GM18507 (cell line): ENCODE measurements at places on chromosomes 16 and 17.

DNA sequence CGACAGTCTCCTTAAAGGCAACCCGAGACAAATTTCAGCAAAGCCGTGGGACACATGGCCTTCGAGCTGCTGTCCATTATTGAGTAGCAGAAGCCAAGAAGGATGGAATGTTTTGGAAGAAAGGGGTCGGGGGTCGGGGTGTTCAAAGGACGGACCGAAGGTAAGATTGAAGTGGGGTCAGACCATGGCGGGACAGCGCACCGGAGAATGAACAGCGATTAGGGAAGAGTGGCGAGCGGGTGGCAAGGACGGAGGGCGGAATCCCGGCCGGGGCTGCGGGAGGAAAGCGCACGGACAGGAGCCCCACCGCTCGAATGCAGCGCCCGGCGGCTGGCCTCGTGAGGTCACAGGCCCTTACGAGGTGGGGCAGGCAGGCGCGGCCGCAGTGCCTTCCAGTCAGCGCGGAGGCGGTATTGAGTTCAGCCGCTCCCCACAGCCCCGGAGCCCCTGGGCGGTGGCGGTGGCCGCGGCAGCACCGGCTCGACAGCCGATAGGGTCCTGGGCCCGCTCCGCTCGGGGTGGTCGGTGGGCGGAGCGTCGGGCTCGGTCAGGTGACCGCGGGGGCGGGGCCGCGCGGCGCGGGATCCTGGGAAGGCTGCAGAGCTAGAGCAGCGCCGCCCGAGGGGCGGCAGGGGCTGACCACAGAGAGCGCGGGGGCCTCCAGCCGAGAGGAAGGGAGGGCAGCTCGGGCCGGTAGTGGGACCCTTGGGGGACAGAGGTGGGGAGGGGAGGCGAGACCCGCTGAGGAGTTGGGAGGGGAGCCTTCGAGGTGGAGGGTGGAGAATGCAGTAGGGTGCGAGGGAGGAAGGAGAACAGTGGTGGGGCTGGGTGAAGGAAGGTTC, at the start of gene EFCAB13:
Gene EFCAB13 (plus strand): TSS at position 574 of the 842 bp plus-strand sequence. CDS start 4,399 bp downstream, outside the sequence.
- peak; percentile 65 for DNase-seq

DNA sequence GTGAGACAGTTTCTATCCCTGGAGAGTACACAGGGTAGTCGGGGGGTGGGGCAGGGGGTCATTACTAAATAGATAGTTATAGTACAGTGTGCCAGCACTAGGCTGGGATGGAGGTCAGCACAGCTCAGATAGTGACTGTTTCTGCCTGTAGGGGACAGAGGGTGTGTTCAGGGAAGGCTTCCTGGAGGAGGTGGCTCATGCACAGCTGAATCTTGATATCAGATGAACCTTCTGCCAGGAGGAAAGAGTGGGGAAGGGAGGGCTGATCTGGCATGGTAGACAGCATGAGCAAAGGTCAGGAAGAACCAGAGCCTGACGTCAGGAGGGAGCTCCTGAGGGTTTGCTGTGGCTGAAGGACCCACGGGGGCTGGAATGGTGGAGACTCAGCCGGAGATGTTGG, 56.6 kb downstream of the OR1D5 start:
- DNase-seq: no peak

DNA sequence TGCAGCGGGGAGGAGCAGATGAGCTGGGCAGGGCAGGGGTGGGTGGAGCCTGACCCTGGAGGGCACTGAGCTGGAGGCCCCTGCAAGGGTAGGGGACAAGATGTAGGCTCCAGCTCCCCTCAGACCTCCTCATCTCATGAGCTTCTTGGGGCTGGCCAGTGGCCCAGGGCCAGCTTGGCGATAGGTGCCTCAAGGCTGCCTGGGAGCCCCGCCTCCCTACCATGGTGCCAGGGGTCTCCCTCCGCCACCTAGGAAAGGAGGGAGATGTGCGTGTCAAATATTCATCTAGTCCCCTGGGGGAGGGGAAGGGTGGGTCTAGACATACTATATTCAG, 3.9 kb downstream of the HIRIP3 start:
- no peak for DNase-seq

GRCh38 chr17:45143094-45143670, 5.1 kb upstream of the HEXIM1 start:
- no peak for DNase-seq

- DNase-seq: peak; percentile 23
These were observed 4.5 kb downstream of the PMP22 start for GRCh38 chr17:15260376-15261257.

- no peak for DNase-seq
These were observed 917 bp downstream of the YWHAE start for GRCh38 chr17:1398931-1399678.

- DNase-seq: no peak
These were observed 74.4 kb downstream of the NETO2 start for GRCh38 chr16:47069313-47069712.

DNA sequence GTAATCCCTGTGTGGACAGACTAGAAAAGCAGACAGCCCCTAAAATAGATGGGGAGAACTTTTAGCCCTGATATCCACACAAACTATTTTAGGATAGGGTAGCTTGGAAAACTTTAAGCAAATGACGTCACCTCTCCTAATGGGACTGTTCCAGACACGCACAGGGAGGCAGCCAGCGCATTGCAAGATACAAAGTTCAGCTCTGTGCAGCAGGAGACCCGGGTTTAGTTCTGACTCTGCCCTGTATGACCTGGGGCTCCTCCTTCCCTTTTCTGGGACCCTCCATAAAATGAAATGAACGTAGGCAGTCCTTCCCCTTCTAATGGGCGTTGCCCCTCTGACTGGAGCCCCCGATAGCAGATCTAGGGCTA, 6.3 kb downstream of the ZNF689 start:
- no peak for DNase-seq

GRCh38 chr17:58079300-58080033, 3.8 kb upstream of the DYNLL2 start:
- DNase-seq: no peak

- no peak for DNase-seq
These were observed 669 bp downstream of the RNF167 start for GRCh38 chr17:4940555-4941318.

DNA sequence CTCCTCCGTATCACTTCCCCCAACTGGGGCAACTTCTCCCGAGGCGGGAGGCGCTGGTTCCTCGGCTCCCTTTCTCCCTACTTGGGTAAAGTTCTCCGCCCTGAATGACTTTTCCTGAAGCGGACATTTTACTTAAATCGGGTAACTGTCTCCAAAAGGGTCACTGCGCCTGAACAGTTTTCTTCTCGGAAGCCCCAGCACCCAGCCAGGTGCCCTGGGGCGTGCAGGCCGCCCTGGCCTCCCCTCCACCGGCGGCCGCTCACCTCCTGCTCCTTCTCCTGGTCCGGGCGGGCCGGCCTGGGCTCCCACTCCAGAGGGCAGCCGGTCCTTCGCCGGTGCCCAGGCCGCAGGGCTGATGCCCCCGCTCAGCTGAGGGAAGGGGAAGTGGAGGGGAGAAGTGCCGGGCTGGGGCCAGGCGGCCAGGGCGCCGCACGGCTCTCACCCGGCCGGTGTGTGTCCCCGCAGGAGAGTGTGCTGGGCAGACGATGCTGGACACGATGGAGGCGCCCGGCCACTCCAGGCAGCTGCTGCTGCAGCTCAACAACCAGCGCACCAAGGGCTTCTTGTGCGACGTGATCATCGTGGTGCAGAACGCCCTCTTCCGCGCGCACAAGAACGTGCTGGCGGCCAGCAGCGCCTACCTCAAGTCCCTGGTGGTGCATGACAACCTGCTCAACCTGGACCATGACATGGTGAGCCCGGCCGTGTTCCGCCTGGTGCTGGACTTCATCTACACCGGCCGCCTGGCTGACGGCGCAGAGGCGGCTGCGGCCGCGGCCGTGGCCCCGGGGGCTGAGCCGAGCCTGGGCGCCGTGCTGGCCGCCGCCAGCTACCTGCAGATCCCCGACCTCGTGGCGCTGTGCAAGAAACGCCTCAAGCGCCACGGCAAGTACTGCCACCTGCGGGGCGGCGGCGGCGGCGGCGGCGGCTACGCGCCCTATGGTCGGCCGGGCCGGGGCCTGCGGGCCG, 1.6 kb downstream of the HIC1 start:
- DNase-seq: no peak

DNA sequence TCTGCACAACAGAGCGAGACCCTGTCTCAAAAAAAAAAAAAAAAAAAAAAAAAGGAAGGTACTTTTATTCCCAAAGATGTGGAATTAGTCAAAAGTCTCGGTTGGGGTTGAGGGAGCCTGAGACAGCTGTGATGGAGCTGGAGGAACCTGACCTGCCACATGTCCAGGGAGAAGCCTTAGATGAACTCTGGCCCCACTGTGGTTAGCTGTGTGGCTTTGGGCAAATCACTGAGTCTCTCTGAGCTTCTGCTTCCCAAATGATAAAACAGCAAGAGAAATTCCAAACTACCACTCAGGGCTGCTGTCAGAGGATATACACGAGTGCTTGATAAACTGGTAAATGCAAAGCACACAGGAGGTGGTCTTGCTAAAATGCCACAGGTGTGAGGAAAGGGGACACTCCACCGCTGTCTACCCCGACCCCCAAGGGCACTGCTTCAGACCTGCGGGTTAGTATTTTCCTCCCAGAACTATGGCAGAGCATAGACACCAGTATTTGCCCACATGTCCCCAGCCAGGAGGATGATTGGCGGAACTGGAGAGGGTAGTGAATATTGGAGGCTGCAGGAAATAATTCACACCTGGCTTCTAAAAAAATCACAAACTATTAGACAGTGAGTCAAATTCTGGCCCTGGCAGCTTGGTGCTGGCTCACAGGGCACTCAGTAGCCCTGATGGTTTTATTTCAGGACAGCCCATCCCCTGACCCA, 14.7 kb downstream of the DRC3 start:
- no peak for DNase-seq

DNA sequence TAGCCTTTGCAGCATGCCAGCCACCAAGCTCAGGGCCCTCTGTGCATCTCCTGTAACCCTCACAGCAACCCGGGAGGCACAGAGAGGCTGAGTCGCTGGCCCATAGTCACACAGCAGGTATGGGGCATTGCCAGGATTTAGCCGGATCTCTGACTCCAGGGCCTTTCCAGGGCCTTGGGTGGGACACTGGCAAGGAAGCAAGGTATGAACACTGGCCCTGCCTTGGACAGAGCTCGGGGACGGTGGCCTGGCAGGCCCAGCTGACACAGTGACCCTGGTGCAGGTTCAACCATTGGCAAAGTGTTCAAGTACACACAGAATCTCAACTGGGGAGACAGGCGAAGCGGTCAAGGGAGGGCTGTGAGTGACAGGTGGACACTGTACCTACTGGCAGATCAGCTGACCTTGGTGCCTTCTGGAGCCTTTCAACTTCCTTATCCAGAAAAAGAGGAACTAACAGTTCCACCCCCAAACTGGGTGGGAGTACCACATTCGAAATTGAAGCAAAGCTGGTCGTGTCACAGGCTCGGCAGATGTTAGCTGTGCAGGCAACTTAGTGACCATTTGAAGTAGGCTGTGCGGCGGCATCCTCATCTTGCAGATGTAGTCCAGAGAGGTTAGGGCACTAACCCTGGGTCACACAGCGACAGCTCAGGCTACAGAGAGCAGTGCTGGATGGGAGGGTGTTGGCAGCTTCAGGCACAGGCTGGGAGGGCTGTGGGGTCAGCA, 287.4 kb downstream of the SEC14L1 start:
- no peak for DNase-seq

GRCh38 chr16:54051821-54052220, 234.8 kb downstream of the IRX3 start:
- no peak for DNase-seq

GRCh38 chr17:67441896-67442219, 64.8 kb downstream of the PITPNC1 start:
- DNase-seq: no peak

GRCh38 chr17:63041722-63042121, 75.7 kb downstream of the TANC2 start:
- DNase-seq: no peak

GRCh38 chr17:74892974-74893911, at the start of gene FADS6:
Gene FADS6, minus strand, starts transcription at chr17:74893633. Its CDS starts 38 bp downstream, at chr17:74893595.
- no peak for DNase-seq

GRCh38 chr17:57880086-57880456, 30.2 kb upstream of the MRPS23 start:
- DNase-seq: no peak

GRCh38 chr17:17419166-17419565, 57.6 kb upstream of the MED9 start:
- no peak for DNase-seq

- no peak for DNase-seq
These were observed 17.8 kb downstream of the GJD3 start for GRCh38 chr17:40346765-40347158.

GRCh38 chr17:44293509-44294226, 14.7 kb upstream of the RUNDC3A start:
- DNase-seq: no peak

DNA sequence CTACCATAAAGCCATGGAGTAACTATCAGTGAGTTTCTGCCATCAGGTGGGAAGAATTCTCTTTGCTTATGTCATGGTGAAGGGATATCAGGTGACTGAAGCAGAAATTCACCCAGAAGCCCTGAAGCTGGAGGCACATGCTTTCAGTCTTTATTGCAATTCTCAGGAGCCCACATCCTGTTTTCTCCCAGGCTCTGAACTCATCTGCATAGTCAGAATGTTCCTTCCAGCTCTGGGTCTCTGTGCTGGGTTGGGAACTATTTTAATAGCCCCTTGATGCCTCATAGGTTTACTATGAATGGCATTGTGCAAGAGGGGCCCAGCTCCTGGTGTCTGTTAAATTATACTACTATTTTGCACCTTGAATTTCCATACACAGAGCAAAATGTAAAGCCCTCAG, 198.4 kb upstream of the SOX9 start:
- no peak for DNase-seq

- no peak for DNase-seq
These were observed 35.7 kb upstream of the METTL9 start for GRCh38 chr16:21563676-21564075.

GRCh38 chr16:530111-530817, 2.8 kb downstream of the CAPN15 start:
- DNase-seq: no peak

DNA sequence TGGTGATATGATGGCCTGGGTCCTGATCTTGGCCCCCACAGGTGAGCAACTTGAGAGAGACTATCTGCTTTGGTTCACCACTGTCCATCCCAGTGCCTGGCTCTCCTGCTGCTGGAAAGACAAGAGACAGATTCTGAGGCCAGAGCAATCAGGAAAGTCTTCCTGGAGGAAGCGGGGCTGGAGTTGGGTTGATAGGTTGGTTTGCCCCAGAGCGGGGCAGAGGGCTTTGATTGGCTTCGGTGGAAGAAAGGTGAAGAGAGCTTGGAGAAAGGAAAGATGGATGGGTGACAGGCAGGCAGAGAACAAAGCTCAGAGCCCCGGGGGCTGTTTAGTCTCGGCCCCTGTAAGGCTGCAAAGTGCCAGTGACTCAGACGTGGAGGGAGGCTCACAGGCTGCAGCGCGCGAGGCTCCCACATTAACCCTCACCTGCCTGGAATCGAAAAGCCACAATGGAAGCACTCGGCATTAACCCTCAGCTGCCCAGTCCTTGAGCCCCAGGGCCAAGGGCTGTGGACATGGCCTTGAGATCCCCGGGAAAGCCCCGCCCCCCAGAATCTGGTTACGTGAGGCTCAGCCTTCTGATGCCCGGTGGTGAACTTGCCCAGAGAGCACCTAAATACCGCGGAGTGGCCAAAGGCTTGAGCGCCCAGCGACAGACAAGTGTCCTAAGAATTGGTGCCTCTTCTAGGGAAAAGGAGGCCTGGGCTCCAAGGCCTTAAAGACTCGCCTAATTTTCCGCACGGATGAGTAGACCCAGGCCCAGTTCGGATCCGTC, 996 bp upstream of the CPNE2 start:
- no peak for DNase-seq

- DNase-seq: no peak
These were observed 99.4 kb downstream of the NPIPB11 start for GRCh38 chr16:29306943-29307597.
